Hematopoietic multipotent progenitor cell treated with erythropoietin and hydrocortisone succinate and interleukin-3 and kit ligand, for 17 days (in vitro differentiated cells): ENCODE measurements at places on chromosomes 13 and 19.
A peak's percentile ranks its signal among the peaks of the same experiment; 100 is the strongest.

DNA sequence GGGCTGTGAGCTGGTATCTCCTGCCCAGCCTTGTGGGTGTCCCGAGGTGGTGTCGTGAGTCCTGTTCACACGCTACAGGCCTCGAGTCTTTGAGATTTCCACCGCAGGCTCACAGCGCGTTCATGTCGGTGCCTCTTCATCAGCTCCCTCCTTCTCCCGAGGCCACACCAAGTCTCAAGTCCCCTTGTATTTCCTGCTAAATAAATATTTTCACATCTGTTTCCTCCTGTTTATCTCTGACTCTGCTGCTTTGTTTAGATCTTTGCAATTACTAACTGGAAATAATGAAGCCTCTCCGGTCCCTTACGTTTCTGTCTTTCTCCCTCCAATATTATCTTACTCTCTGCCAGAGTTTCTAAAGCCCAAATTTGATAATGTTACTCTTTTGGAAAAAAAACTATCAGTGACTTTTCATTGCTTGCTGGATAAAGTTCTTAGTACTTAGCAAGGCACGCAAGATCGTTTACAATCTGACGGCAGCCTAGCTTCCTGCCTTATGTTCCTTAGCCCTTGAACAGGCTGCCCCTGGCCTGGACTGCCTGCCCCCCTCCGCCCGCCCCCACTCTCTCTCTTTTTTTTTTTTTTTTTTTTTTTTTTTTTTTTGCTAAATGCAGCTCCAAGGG lies 130.5 kb upstream of the RNF113B start:
- no peak for DNase-seq

DNA sequence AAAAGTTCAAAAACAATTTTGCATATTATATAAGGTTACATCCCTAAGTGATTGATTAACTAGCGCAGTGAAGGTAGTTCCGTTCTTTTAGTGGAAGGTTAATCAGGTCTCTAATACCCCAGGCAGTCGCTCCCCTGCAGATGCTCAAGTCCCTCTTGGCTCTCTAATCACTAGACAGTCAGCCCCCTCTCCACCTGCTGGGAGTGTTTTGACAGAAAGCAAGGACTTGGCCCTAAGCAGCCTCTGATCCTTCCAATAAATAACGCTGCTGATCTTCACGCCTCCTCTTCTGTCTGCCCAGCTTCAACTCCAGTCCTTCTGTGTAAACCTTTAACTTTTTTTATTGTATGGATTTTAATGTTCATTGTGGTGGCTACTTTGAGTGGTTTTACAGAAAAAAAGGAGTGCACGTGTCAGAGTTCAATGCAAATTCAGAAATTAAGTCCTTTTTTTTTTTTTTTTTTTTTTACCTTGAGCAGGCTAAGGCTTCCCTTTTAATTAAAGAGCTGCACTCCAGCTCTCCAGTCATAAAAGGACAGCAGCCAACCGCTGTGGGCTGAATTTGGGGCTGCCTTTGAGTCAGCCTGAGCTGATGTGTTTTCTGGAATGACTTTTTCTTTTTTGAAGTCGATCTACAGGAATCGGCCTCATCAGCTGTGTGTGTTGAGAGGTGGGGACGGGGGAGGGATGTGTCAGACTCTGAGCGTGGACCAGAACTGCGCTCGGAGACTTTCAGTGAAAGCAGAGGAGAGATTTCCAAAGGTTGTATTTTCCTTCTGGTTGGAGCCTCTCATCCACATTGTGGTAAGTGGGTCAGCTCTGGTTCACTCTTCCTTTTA lies 33.8 kb upstream of the MYO16 start:
- no peak for DNase-seq

DNA sequence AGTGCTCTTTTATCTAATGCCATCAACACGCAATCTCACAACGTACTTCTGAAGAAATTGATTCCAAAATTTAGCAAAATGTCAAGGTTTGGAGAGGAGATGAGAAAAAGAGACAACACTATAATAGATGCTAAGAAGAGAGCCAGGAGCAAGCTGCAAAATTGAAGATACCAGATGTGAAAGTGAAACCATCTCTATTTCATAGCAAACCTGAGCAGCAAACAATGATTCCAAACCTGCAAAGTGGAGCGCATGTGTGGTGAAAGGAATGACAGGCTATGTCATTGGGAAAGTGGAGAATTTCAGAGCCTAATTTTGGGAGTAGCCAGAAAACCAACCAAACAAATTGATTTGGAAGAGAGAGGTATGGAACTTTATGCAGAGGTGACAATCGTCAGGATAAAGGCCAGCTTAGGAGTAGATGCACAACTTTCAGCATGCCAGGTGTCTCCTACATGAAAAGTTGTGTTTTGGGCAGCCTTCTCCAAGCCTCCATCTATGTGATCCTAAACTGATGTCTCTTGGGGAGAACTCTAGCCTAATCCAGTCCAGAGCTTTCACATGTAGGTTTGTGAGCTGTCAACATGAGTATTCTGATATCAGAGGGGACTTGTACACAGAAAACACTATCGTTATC lies 158.4 kb upstream of the FNDC3A start:
- DNase-seq: no peak

- no peak for DNase-seq
Observed at GRCh38 chr13:94209117-94209516, 270.4 kb downstream of the DCT start.

GRCh38 chr13:25391932-25392331 lies 20.2 kb downstream of the ATP8A2 start:
- peak; percentile 31 for DNase-seq

DNA sequence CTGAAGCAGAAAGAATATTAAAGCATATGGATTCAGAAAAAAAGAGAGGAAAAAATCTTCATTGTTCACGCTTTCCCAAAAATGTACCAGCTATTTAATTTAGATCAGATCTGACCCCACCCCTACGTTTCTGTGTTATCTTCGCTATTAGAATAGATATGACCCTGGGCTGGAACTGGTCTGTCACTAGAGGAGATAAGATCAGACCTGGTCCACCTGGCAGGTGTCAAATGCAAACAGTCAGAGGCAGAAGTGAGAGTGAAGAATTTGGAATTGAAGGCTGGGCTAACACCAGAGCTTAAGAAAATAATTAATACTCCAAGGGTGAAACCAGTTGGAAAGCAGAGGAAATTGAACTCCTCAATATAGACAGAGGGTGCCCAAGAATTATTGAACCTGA lies 30.0 kb upstream of the MBNL2 start:
- DNase-seq: no peak

- peak; percentile 65 for DNase-seq
Observed at GRCh38 chr19:19342086-19343015, 21.7 kb downstream of the MAU2 start.

- DNase-seq: no peak
Observed at GRCh38 chr13:61466280-61466679, 50.6 kb upstream of the PCDH20 start.

DNA sequence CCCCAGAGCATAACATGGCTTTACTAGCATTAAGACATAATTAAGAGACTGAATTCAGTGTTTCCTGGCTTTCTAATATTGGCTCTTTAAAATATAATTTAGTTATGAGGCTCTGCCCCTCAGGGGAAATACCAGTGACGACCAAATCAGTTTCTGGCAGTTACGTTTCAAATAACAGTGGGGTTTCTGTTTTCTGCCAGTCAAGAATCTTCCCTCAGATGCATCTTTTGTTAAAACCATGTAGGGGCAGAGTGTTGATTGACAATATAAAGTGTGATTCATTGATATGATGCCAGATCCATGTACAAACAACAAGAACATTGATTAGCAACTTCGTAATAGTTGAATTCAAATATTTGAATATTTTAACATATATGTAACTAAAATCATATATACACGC lies 1169.7 kb downstream of the DIAPH3 start:
- no peak for DNase-seq

DNA sequence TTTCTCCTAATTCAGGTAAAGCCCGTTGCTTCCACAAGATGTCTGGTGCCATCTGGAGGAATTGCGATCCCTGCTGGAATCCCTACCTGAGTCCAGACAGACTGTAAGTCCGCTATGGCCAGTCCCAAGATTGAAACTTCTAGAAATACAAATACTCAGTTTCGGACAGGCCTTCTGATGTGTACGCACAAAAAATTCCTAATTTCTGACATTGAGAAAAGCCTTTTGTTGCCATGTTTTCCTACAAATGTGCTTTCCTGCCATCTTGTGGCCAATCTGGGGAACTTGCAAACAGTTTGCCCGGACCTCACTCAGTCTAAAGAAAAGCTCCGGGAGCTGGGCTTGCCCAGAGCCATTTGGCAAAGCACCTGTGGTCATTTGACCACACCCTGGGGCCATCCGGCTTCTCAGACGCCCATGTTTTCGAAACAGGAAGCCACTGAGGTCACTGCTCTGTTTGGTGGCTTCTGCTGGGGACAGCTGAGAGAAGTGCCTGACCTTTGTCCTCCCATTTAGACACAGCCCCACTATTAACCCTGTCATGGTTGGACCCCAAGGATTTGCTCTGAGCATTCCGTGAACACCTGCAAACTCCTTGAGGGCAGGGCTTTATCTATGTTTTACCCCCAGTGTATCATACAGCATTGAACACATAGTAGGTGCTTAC lies 79.4 kb downstream of the SLC15A1 start:
- DNase-seq: peak; percentile 54

GRCh38 chr13:45184693-45185092 lies 16.2 kb downstream of the KCTD4 start:
- DNase-seq: no peak

GRCh38 chr19:35038623-35039512 lies 2.7 kb upstream of the HPN start:
- no peak for DNase-seq

- DNase-seq: no peak
Observed at GRCh38 chr13:36959456-36960116, 39.5 kb upstream of the SMAD9 start.

DNA sequence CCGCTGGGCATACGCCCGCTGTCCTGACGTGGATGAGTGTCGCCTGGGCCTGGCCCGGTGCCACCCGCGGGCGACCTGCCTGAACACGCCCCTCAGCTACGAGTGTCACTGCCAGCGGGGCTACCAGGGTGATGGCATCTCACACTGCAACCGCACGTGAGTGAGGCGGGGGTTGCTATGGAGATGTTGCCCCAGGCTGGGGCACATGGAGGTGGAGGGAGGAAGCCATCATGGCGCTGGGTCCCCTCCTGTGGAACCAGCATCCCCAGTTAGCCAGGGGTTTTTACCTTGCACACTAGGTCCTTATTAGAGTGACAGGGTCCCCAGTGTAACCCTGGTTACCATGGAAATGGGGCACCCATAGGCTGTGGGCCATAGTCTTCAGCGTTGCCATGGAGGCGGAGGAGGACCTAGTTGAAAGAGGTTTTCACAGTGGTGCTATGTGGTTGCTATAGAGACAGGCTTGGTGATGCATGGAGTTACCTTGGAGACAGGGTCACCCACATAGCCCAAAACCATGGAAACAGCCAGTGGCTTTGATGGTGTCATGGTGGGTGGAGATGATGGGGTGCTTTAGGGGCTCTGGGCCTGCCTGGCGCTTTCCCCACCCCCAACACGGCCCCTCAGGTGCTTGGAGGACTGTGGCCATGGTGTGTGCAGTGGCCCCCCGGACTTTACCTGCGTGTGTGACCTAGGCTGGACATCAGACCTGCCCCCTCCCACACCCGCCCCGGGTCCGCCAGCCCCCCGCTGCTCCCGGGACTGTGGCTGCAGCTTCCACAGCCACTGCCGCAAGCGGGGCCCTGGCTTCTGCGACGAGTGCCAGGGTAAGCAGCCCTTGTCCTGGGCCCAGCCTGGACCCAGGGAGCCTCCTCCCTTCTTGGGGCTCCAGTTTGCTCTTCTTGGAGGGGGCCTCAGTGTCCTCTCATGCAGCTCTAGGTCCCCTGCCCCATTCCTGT lies 27.1 kb downstream of the MEGF8 start:
- no peak for DNase-seq

GRCh38 chr19:47564081-47564480 lies 8.9 kb downstream of the ZNF541 start:
- no peak for DNase-seq

DNA sequence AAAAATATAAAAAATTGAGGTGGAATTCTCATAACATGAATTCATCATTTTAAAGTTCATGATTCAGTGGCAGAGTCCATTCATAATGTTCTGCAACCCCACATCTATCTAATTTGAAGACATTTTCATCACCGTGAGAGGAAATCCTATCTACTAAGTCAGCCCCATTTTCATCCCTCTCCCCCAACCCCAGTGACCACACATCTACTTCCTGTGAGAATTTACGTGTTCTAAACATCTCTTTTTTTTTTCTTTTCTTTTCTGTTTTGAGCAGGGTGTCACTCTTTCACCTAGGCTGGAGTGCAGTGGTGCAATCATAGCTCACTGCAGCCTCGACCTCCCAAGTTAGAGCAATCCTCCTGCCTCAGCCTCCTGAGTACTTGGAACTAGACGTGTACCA lies 17.5 kb downstream of the ATCAY start:
- no peak for DNase-seq

DNA sequence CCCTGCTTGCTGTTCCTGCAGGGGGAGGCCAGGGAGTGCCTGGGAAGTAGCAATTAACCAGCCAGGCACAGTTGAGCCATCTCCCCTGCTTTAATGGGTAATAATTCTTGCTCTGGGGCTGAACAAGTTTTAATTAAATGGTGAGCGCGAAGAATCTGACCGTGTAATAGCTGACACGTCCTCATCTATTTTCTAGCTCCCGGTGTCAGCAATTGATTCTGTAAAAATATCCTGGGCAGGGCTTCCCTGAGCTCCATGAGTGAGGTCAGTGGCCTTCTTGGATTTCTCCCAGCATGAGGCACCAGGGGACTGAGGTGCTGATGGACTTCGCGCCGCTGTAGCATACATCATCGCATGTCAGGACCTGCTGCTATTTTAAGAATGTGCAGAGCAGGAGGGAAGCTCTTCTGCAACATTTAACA lies 26.9 kb downstream of the SIPA1L3 start:
- no peak for DNase-seq

- no peak for DNase-seq
Observed at GRCh38 chr13:50891206-50891605, 18.4 kb upstream of the RNASEH2B start.

DNA sequence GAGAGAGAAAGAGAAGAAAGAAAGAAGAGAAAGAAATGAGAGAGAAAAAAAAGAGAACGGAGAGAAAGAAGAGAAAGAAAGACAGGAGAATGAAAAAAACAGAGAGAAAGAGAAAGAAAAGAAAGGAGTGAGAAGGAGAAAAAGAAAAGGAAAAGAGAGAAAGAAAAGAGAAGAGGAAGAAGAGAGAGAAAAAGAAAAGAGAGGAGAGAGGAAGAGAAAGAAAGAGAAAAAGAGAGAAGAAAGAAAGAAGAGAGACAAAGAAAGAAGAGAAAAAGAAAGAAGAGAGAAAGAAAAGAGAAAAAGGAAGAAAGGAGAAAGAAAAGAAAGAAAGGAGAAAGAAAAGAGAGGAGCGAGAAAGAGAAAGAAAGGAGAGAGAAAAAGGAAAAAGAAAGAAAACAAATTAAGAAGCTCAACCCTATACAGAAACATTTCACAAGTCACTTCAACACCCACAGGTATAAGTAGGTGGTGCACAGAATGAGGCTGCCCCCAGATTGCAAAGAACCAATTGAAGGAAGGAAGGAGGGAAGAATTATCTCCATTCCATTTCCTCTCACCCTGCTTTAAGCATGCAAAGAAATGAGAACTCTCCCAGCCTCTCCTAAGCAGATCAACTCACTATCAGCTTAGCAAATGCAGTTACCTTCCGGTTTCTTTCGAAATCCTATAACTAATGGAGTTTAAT lies 98.8 kb upstream of the CACNA1A start:
- DNase-seq: no peak

- DNase-seq: no peak
Observed at GRCh38 chr13:80256352-80256932, 84.5 kb downstream of the SPRY2 start.
